ENCODE measurements at places on chromosomes 7 and 10.

DNA sequence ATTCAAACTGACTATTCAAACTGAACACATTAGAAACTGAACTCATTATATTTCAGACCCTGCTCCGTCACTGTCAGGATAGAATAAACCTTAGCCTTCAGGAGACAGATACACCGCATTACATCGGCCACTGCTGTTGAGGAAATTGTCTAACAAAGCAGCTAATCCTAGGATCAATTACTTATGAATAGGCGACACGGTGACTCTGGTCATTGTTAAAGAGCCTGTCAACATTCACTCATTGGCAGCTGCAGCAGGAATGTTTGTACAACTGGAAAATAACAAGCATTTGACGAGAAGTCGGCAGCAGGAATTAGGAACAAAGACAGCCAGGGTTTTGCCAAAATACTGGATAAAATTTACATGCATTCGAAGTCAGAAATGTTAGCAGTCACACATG is 112.0 kb upstream of the MKX start:
- DNase-seq = no peak

- no peak for DNase-seq
Measured at GRCh38 chr7:25029075-25029474, 49.1 kb upstream of the OSBPL3 start.

GRCh38 chr7:27745064-27745583 is 5.2 kb downstream of the TAX1BP1 start:
- peak; percentile 79 for DNase-seq

DNA sequence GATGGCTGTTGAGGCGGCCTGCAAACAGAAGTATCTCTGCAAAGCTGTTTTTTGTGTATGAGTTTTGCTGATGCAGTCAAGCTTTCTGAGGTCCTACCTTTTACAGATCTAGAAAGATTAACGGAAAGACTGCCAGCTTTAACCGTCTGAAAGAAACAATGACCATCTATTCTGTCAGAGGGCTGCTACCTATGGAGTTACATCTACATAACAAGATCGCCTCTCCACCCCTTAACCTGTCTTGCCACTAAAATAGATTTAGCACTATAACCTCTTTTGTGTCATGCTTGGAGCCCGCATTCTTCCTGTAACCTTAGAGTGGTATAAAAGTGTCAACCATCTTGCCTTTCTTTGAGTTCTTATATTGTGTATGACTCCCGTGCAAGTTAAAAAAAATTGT is 291.2 kb downstream of the POM121L12 start:
- DNase-seq = no peak

GRCh38 chr7:49706106-49706505 is 67.3 kb upstream of the VWC2 start:
- DNase-seq = no peak

GRCh38 chr7:27863880-27864279 is 123.9 kb downstream of the TAX1BP1 start:
- DNase-seq = no peak

DNA sequence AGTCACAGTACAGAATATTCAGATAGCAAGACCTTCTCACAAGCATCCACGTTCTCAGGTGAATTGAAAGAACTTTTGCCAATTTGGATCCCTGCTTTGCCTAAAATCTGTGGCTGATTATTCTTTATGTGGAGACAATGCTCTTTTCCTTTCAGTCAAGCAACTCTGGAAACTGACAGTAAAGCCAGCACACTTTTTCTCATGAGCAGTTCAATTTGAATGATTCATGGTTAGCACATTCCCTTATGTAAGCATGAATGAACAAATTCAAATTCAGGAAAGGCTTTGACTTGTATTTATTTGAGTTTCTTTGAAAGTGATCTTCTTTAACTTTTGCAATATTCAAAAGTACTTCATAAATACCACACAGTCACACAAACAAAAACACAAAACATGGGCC is 57.6 kb downstream of the MEOX2 start:
- no peak for DNase-seq

GRCh38 chr7:122072924-122073599 is 71.0 kb downstream of the AASS start:
- no peak for DNase-seq

- DNase-seq = no peak
Measured at GRCh38 chr7:44533301-44534055, 7.7 kb downstream of the NPC1L1 start.

GRCh38 chr10:102413053-102413705 is 5.4 kb downstream of the PSD start:
- DNase-seq = peak; percentile 34

DNA sequence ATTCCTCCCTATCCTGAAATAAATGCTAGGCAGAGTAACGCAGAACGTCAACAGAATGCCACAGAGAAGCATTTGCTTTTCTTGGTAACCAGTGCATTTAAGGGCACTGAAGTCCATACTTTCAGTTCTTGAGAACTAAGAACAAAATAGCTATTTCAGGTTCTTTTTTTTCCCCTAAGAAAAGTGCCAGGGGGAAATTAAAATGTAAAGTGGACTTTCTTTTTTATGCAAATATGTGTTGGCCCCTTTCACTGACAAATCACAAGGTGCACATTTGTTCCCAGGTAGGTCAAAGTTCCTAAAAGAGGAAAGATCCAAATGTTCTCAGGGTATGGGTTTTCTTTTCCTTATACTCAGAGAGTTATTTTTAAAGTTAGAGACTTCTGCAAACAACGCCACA is 151.5 kb downstream of the HPSE2 start:
- no peak for DNase-seq

DNA sequence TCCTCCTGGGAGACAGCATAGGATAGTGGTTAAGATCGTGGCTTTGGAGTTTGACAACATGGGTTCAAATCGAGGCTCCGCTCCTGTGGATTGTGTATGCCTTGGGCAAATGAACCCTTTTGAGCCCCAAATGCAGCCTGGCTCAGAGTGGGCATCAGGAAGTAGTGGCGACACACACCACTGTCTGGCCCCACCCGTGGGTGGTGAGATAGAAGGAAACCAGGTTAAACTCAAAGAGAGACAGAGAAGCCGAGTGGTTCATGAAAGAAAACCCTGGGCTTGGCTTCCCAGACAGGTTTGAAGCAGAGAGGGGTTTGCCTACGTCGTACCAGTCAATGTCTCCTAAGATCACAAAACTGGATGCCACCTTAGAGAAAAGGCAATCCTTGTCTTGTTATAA is 57.7 kb downstream of the PRTFDC1 start:
- no peak for DNase-seq

DNA sequence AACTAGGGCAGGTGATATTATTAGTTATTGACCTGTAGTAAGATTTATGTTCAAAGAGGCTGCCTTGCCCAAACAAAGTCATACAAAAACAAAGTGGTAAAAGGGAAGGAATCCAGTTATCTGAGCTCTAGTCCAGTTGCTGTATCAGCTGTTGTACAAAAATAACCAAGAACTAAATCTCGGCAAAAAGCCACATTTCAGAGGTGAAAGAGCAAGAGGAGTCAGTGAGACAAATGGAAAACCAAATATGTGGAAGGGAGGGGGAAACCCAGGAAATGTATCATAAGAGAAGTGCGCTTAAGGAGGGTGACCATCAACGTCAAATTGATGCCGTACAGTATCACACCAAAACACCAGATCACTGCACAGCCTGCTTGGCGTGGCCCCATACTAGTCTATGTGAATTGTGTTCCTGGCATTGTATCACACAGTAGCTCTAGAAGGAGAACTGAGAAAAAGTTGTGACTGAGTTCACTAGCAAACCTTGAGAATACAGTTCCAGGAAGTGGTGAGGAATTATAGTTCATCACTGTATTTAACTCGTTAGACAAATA is 6.4 kb downstream of the AGBL3 start:
- no peak for DNase-seq

DNA sequence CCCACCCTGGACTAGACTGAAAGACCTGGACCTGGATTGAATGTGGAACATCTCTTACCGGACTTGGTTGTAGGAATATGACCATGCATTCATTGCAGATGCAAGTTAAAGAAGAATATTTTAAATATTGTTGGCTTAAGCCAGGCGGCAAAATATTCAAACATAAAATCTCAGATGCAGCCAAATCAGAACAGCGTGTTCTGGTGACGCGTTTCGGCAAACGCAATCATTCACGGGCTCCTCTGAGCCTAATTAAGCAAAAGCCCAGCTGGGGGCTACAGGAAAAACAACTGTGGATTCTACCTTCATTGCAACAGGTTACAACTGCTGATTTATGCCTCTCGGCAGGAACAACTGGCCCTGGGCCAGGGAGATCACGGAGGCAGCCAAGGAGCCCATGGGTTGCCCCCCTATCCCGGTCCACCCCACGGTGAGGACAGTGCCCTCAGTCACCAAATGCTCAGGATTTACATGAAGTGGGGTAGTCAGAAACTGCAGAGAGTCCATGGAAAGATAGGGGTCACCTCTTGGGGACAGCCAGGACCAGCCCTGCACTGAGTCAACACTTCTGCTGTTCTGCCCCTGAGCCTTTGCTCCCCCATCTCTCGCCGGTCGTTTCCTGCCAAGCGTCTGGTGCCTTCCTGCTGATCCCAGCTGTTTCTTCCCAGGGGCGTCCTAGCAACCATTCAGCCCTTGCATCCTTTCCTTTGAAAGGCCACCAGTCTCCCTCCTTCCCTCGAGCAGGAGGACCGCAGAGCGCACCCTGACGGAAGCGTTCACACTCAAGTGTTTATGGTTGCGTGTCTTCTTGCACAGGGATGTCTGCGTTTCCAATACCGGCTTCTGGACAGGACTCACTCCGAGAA is 64.4 kb upstream of the SFMBT2 start:
- DNase-seq = no peak

DNA sequence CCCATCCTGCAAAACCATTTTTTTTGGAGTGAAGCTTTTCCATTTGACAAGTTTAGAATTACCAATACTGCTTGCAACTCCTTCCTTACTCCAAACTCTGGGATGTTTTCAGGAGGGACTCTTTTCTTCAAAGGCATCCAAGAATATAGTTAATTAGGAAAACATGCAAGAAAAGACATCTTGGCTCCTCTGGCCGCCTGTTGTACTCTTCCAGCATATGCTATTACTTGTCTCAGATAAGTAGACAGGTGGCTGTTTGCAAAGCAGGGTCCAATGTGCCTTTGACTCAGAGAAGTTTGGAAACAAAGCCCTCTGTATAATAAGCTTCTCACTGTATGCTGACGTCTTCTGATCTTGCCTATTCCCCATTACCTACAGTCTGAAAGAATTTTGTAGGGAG is 746.5 kb downstream of the AUTS2 start:
- no peak for DNase-seq

- peak; percentile 17 for DNase-seq
Measured at GRCh38 chr10:6918305-6918704, 338.2 kb upstream of the PRKCQ start.

DNA sequence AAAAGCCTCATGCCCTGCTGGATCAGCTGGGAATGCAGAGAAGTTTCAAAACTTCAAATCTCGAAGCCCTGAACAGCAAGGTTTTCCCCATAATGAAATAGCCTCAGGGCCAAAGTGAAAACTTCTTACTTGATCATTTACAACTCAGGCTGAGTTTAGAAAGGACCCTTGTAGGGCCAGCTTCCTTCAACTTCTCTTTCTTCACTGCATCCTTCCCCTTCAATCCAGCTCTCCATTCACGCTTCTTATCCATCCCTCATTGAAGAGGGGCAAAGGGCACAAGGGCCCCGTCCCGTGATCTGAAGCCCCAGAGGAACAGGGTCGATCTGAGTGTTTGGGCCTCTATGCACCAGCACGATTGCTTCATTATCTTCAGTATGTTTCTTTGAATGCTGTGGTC is 392.2 kb upstream of the CELF2 start:
- no peak for DNase-seq

GRCh38 chr7:48847917-48848316 is 76.4 kb upstream of the CDC14C start:
- DNase-seq = no peak

- DNase-seq = peak; percentile 45
Measured at GRCh38 chr7:11524476-11525397, 307.3 kb downstream of the THSD7A start.

- no peak for DNase-seq
Measured at GRCh38 chr7:116483271-116483942, 16.1 kb upstream of the CAV2 start.

- DNase-seq = no peak
Measured at GRCh38 chr10:70674560-70675495, 2.5 kb downstream of the ADAMTS14 start.

DNA sequence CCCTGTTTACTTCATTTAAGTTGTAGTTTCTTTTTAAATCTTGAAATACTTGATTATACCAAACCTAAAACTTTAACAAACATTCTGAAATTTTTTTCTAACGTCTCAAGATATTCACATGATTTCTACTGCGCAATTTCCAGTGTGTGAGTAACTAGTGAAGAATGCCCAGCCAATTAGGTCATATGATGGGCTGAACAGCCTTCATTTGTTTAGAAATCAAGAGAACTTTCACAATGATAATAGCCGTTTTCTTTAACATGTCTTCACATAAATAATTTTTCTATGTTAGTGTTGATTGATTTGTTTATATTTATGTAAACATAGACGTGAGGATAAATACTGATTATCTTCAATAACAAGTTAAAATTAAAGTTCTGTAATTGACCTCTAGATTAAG is 21.8 kb downstream of the STAM start:
- no peak for DNase-seq

GRCh38 chr7:132575982-132576720 is at the start of gene PLXNA4:
TSS of gene PLXNA4 (minus strand) at chr7:132576470. CDS start at chr7:132508693, 67,777 bp downstream.
- no peak for DNase-seq

DNA sequence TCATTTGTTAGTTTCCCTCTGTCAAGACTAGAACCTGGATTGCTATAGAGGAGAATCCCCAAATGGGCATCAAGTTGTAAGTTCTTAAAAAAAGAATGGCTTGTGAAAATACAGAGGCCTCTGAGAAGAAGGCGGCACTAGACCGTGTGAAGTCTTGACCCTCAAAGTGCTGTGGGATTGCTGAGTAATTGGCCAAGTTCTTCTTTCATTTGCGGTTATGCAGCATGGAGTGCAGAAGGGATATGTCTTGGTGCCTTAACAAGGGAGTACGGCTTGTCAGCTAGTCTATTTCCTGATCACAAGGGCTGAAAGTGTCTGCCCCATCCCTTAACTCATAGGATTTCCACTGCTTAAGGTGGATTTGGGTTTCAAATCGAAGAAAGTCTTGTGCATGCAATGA is 81.2 kb downstream of the MKX start:
- peak; percentile 66 for DNase-seq

- DNase-seq = no peak
Measured at GRCh38 chr10:128614802-128615553, 488.8 kb upstream of the MKI67 start.

DNA sequence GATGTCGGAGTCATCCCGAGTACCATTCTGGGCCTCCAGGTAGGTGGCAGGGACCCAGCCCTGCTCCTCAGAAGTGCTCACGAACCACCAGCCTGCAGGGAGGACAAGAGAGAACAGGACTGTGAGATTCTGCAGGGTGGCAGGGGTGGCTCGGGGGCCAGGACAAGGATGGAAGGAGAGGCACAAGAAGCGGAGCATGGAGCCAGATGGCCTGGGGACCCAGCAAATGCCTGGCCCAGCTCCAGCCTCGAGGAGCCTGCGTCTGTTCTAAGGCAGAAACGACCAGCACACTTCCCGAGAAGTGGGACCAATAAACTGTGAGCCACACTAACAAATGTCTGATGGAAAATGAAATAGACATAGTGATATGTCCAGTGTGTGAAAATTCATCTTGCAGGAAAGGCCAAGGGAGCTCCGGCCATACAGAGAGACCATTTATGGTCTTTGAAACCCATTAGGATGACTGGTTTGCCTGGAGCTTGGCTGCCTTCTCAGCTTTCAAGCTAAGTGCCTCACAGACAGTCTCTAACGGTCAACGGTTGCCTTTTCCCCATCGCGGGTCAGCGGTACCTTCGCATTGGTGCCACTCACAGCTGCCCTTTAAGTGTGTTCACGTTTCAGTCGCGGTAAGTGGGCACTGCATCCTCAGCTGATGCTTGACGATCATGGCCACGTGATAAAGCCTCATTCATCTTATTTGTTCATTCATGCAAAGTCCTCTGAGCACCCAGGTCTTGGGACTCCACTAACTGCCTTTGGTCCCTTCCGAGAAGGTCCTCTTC is 133.8 kb downstream of the NEURL1 start:
- DNase-seq = no peak

Measured in OCI-M1 (cell line).